Hematopoietic multipotent progenitor cell treated with erythropoietin and hydrocortisone succinate and interleukin-3 and kit ligand, for 15 days (in vitro differentiated cells): ENCODE measurements at places on chromosomes 13 and 19.

DNA sequence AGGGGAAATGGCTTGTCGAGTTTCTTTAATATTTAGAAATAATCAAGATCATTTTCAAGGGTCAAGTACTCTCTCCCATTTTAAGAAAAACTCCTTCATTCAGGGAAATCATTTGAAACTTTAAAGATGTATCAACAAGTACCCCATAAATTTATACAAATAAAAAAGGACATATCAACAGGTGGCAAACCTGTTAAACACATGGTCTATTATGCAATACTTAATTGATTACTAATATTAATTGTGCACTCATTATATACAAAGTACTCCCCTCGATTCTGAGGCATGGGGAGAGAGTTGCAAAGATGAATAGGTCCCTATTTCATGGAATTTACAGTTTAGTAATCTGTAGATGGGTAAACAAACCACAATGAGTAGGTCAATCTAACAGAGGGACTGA lies 2.1 kb upstream of the LRCH1 start:
- no peak for DNase-seq

GRCh38 chr19:10144361-10144760 lies 24.7 kb upstream of the EIF3G start:
- no peak for DNase-seq

DNA sequence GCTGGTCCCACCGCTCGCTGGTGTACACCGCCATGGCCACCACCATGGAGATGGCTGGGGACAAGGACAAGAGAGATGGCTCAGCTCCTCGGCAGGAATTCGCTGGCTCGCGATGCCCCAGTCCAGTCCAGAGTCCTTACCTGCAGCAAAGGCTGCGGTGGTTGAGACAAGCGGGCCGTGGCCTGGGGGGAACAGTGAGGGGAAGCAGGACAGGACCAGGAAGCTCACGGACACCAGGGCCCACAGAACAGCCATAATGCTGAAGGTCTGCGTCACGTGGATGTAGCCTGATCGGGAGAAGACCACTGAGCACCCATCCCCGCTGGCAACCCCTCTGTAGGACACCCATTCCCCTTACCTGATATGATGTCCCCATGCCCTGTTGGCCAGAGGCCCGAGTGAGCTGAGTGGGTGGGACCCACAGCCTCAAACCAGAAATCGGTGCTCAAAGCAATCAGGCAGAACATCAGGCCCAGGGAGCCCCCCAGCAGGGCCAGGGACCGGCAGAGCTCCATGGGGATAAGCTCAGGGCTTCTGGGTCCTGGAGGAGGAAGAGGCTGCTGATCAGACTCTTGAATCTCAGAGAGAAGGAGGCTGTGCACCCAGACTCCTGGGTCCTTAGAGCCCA lies 319 bp downstream of the NKG7 start:
- no peak for DNase-seq

DNA sequence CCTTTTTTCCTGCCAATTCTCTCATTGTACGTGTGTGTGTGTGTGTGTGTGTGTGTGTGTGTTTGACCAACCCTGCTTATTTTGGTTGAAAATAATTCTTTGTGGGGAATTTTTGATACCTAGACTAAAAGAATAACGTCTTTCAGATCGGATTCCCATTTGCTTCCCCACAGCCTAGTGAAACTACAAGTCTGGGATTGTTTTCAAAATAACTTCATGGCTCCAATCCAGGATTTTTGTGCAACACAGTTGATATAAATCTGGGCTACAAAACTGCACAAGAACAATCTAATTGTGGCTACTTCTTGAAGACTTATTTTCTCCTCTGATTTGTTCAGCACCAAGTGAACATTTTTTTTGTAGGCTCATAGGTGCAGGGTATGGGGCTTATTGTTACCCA lies 332.8 kb upstream of the MIR17HG start:
- DNase-seq = no peak

- peak; percentile 83 for DNase-seq
Observed at GRCh38 chr19:15629003-15629880, 11.5 kb upstream of the CYP4F3 start.

GRCh38 chr13:112067116-112067741 lies at the start of gene SOX1:
Gene SOX1, plus strand, starts transcription at chr13:112067149. Its CDS starts 510 bp downstream, at chr13:112067659.
- no peak for DNase-seq

DNA sequence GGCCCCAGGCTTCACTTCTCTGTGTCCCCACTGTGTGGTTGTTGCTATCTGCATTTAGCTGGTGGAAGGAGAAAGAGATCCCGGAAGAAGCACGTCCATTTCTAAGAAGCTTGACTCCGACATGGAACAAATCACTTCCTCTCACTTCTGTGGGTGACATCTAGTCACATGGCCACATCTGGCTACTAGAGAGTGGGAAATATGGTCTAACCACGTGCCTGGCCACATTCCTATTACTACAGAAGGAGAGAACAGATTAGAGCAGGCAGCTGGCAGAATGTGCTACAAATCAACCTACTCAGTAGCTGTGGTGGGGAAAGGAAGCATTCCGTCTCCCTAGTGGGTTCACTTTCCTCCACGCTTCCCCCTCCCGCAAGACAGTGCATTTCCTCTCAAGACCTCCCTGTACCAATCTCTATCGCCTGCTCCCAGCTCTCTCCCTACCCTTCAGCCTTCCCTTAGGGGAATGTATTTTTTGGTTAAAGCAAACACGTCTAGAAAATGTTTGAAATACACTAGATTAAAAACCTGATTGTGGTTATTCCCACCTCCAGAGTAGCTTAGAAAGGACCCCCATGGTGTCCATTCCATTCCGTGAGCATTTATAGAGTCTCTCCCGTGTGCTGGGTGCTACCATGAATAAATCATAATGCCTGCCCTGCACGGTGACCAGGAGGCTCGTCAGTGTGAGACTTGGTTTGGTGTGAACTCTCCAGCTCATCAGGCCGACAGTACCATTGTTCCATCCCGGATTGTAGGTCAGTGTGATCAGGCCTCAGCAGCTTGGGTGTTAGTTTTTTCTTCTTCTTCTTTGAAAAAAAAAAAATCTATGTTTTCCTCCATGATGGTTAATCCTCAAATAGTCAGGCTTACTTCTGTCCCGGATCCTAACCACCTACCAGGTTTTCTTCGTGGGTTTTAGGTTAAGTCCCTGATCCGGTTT lies 8.0 kb upstream of the AMER2 start:
- no peak for DNase-seq

DNA sequence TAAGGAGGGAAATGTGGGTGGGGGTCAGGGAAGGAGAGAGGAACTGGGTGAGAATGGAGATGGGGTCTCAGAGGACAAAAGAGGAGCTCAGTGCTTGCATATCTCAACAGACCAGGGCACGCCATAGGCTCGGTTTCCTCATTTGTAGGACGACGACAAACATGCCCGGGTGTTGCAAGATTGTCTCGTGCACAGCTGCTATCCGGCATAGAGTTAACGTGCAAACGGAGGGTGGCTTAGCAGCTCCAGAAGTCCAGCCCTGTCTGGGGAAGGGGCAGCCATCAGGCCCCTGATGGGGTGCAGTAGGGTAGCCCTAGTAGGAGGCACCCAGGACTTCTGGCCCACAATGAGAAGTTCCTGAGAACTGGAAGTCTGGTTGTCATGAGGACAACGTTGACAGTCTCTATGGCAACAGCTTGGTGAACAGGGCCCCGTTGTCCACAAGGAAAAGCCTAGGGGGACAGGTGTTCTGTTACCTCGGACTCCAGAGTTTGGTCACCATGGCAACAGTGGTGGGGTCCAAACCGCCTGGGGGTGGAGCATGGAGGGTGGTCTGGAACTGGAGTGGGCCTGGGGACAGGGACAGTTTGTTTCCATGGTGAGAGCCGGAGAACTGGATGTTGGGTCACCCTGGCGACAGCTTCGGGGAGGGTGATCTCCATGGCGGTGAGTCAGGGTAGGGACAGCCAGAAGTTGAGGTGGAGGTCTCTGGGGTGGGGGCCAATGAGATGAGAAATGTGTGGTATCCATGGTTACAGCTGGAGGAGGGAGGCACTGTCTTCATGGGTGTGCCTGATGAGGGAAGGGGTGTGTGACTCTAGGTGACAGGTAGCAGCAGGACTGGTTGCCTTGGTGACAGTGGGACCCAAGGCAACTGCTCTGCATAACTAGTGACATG lies 16.8 kb downstream of the TM6SF2 start:
- DNase-seq = no peak

DNA sequence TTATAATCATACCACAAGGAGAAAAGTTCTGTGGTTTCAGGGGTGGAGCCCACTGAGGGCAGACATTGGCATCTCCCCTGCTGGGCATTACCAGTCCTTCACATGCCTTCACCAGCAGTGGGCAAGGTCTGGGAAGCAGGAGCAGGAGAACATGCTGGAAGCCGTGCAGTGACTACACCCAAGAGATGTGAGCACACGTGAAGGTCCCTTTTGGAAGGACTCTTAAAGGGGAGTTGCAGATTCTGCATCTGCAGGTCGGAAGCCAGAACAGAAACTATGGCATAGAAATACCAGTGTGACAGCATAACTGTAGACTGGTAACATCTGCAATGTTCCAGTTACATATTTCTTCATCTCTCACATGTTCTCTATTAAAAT lies 26.9 kb upstream of the KL start:
- no peak for DNase-seq

- no peak for DNase-seq
Observed at GRCh38 chr13:113663934-113664333, 3.1 kb upstream of the GRK1 start.

DNA sequence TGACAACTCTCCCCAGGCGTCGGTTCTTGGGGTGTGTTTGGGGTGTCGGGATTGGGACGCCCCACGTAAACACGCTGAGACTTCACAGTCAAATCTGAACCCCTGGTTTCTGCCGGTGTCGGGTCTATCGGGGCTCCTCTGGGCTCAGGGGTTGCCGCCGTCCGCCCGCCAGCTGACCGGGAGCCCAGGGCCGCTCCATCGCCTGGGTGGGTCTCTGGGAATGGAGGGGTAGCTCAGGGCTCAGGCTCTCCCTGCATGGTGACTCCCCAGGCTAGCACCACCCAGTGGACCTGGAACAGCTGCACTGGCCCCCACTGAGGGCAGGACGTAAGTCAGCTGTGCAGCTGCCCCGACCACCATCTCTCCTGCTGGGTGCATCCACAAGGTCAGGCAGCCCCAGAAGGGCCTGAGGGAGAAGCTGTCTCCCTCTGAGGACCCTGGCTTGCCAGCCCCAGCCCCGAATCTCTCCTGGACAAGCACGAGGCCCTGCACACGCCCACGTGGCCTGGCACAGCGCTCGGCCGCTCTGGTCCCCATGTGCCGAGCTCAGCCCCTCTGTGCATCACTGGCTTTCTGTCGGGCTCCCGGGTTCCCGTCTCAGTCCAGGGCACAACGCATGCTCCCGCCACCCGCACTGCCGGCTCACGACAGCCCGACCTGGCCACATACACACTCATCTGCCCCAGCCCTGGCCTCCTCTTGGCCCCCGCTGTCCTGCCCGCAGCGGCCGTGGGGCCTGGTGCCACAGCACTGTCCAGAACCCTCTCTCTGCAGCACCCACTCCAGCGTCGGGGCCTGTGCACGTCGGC lies 6.1 kb downstream of the RNF126 start:
- DNase-seq = no peak

GRCh38 chr13:51942189-51942588 lies 69.1 kb downstream of the ATP7B start:
- DNase-seq = no peak

DNA sequence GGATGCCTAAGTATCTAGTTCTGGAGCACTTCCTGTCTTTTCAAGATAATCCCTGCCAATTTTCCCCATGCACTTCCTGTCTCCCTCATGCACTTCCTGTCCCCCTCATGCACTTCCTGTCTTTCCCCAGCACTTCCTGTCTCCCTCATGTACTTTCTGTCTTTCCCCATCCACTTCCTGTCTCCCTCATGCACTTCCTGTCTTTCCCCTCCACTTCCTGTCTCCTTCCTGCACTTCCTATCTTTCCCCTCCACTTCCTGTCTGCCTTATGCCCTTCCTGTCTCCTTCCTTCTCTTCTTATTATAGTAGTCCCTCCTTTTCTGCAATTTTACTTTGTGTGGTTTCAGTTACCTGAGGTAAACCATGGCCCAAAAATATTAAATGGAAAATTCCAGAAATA lies 3.0 kb upstream of the TNNT1 start:
- DNase-seq = no peak

- no peak for DNase-seq
Observed at GRCh38 chr13:81393721-81394120, 1052.8 kb upstream of the SPRY2 start.

GRCh38 chr19:14434543-14435319 lies 1.6 kb downstream of the PKN1 start:
- DNase-seq = no peak

GRCh38 chr13:96068729-96069128 lies 15.5 kb upstream of the UGGT2 start:
- DNase-seq = no peak

DNA sequence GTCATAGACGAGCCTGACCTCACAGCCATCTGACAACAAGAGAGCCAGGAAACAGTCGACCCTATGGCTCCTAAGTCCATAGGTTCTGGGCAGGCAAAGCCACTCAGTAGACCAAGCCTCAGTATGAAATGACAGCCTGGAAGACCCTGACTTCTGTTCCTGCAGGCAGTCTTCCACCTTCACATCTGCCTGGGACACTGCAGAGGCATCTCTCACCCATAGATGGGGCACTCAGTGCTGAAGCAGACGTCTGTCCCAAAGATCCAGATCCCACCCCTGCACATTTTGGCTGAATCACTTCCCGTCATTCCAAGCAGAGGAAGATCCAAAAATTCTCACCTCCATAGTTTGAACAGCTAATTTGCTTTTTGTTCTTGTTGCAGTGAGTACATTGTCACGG lies 139.3 kb upstream of the ZNF507 start:
- DNase-seq = no peak

DNA sequence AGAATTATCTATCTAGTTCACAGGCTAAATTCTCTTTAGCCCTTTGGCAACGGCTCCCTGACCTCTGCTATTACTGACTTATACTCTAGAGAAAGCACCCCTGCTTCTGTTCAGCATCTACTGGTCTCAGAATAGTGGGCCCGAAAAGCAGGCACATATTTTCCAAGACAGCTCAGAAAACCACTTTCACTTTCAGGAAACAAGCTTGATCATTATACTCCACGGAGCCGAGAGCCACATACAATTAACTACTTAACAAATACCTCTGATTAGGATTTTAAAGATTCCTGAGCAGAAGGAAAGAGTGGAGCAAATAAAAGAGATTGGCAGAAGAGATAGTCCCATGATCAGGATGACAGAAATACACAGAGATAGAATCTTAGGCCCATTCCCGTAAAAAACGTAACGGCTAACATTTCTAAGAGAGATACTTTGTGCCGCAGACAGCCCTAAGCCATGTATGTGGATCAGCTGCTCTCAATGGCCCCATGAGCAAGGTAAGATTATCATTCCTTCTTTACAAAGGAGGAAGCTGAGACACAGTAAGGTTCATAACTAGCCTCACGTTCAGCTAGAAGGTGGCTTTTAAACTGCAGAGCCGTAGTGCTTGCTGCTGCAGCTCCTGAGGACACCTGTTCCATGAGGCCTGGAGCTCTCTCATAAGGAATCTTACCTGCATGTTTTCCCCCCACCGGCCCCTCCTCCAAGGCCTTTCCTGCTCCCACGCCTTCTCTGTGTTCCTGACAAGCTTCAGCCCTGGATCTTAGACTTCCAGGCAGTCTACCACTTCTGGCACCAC lies 227.2 kb downstream of the FOXO1 start:
- no peak for DNase-seq

GRCh38 chr13:97538203-97538602 lies 104.2 kb downstream of the RAP2A start:
- no peak for DNase-seq
